ENCODE measurements at places on chromosomes 1 and 21.
A peak's percentile ranks its signal among the peaks of the same experiment; 100 is the strongest.

DNA sequence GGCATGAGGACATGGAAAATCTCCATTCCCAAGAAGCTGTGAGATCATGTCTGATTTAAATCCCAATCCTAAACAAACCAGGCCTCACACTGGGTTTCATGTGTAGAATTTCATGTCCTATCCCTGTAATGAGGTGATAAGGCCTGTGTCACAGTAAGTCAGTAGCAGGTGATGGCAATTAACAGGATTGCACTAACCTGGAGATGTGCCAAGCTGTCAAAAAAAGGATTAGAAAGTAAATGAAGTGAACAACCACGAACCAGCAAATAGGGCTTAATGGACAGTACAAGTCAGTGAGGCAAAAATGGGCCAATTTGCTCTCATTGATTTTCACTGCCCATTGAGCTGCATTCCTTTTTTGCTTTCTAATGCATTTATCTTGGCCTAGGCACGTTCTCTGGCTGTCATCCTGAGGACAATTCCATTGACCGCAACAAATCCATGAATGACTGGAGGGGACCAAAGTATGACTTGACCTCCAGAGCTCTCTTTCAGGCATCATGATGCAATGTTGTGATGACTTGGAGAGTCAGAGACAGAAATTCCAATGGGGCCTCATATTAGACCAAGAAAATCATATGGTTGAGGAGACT, 673.6 kb upstream of the ADGRL2 start:
- no peak for DNase-seq

DNA sequence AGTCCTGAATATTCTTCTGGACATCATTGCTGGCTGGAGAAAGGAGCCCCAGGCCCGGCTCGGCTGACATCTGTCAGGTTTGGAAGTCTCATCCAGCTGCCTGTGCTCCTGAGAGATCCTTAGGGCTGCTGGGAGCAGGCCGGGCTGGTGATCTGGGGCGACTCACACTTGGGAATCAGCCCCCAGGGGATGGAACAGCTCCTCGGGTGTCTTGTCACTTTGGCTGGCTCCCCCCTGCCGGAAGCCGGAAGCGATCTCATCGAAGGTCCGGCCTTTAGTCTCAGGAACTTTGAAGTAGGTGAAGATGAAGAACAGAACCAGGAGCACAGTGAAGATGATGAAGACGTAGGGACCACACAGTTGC, 31.8 kb downstream of the SLC2A1 start:
- no peak for DNase-seq

GRCh38 chr1:115976062-115976920, at the start of gene SLC22A15:
SLC22A15 (plus strand) TSS chr1:115976513; CDS start chr1:115976628, 115 bp downstream.
- DNase-seq = peak; percentile 44

- DNase-seq = no peak
These were observed 21.5 kb downstream of the BCL9 start for GRCh38 chr1:147562819-147563218.

DNA sequence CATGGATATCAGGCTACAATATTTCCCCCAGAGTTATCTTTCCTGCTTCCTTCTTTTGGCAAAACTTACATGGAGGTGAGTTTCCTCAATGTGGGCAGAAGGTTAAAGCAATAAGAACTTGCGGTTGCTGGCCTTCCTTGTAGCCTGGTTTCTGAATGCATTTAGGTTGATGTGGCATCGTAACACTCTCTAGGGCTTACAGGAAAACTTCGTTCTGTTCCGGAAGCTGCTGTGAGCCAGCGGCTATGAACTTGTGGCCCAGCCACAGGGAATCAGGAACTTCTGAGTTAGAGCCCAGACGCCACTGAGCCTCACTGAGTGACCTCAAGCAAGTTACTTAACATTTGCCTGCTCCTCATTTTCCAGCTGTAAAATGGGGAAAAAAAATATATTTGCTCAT, 623.4 kb upstream of the ADAMTS5 start:
- no peak for DNase-seq

DNA sequence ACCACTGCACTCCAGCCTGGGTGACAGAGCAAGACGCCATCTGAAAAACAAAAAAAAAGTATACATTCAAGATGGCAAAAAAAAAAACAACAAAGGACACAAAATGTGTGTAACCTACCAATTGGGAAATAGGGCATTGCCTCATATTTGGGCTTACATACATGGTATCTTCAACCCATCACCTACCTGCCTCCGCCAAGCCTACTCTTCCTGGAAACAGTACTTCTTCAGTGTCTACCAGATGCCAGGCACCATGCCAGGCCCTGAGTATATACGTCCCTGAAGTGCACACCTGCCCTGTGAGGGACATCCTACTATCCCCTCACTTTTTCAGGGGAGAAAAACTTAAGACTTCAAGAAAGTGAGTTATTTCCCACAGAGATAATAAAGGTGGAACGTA, 160.2 kb downstream of the TOMM20 start:
- no peak for DNase-seq

GRCh38 chr1:155044812-155045657, 6.1 kb upstream of the ADAM15 start:
- DNase-seq = peak; percentile 88

- DNase-seq = peak; percentile 94
These were observed at the start of gene C1orf53 for GRCh38 chr1:197902454-197903195. C1orf53 (plus strand) TSS chr1:197902630; CDS start chr1:197902650, 20 bp downstream.

DNA sequence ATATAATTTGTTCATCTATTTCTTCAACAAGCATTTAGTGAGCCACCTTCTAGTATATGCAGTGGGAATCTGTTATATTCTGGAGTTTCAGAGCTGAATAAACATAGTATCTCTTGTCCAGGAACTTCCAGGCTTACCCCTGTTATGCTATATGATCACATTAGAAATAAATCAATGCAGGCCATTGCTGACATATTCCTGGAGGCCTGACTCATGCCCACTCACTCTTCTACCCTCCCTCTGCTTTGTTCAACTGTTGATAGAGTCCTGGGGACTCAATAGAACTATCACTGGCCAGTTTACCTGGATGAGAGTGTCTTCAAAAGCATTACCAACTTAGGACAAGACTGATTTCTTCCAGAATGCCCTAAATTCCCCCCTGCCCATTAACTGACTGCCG, 29.3 kb upstream of the SRSF10 start:
- DNase-seq = no peak

DNA sequence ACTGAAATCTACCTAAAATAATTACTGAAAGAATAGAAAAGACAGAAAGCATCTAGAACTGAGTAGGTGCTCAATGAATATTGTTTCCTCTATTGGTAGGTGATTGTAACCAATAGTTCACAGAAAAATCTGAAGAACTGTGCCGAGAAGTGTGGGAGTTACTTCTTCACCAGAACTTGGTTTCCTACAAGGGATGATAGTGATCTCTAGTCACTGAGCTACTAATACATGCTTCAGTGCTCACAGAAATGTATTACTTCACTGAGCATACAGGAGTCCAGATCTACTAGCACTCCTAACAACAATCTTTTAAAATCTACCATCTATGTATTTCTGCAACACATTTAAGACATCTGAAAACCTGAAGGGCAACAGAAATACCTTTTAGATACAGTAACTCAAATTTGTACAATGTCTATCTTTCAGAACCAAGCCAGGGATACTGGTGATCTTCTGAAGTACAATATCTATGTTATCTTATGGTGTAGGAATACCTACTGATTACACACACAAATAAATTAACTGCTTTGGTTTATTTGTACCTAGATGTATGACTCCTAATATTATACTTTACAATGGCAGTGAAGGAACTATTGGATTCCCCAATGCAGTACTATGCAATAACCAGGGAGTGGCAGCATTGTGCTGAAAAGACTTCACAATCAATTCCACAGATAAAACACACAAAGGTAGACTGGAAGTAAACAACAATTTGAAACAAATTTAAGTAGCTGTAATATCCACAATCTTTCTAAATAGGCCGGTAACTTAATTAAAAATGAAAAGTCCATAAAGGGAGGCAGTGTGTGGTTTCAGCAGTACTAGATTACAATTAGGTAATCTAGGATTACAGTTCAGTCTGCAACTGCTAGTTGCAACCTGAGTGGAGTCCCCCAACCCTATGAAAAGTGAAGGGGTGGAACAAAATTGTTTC, 243.0 kb downstream of the SLC45A1 start:
- peak; percentile 15 for DNase-seq

All from A549 (cell line).